ENCODE measurements at places on chromosomes 1 and 21.
A peak's percentile ranks its signal among the peaks of the same experiment; 100 is the strongest.

GRCh38 chr1:176102768-176103350 lies 104.2 kb downstream of the COP1 start:
- DNase-seq, result no peak

DNA sequence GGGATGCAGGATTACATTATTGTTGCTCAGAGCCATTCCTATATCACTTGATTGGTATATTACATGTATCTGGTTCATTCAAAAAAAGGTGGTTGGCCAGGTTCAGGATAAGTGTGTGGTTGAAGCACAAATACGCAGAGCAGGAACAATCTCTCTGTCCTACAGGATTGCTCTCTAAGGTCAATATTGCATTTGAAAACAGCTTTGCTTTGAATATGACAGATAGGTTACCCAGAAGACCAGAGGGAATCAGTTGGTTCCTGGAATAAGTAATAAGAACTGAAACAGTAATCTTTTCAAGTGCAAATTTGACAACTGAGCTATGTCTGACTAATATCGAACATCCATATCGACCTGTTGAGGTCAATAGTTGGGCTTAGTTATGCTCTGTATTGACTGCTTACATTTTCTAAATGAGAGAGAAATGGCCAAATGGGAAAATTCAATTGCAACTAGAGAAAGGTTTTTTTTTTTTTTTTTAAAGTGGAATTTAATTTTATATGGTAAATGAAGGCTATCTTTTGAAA lies 176.8 kb downstream of the ATP6V1G3 start:
- DNase-seq, result no peak

GRCh38 chr21:37006486-37007291 lies at the start of gene RIPPLY3:
Gene RIPPLY3 (plus strand): TSS chr21:37006702. CDS start chr21:37006773, 71 bp downstream.
- no peak for DNase-seq

- peak; percentile 78 for DNase-seq
Measured at GRCh38 chr1:203325418-203326091, 20.2 kb downstream of the BTG2 start.

- DNase-seq, result no peak
Measured at GRCh38 chr1:173017792-173018191, 32.9 kb downstream of the TNFSF18 start.

DNA sequence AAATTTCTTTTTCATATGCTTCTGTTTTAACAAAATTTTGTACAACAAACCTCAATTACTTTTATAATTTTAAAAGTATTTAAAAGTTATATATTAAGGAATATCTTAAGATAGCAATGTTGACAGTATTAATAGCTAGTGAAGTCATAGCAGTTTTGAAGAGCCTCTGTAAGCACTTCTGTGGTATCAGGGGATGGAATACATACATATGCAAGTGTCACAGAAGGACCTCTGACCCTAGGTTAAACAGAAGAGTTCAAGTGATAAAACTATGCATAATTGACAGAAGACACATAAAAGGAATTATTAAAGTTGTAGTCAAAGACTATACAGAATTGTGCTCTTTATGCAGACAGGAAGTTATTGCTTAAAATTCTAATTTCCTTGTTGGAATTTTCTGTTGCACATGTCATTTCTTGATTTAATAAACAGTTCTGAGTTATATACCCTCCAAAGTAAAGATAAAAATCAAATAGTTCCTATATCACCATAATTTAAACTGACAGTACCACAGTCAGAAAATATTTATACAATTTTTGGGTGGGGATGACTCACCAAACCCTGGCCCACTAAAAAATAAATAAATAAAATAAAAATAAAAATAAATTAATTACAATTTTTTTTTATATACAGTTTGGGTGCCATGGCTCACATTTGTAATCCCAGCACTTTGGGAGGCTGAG lies 27.1 kb downstream of the IPP start:
- no peak for DNase-seq

DNA sequence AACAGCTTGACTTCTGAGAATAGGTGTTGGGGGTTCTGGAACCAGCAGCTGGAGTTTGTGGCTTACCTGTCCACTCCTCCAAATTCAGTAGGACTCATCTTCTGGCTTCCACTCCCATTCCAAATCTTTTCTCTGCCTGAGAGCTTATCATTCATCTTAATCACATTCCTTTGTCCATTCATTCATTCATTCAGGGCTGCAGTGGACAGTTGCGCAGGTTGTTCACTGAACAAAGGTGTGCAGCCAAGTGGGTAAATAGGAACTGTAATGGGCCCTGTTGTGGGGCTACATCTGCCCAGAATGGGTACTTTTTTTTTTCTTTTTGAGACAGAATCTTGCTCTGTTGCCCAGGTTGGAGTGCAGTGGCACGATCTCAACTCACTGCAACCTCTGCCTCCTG lies 3.4 kb upstream of the HSPG2 start:
- no peak for DNase-seq

- no peak for DNase-seq
Measured at GRCh38 chr1:67713057-67713846, 28.3 kb downstream of the GADD45A start.

- DNase-seq, result no peak
Measured at GRCh38 chr1:174726167-174726879, 273.4 kb upstream of the CACYBP start.

DNA sequence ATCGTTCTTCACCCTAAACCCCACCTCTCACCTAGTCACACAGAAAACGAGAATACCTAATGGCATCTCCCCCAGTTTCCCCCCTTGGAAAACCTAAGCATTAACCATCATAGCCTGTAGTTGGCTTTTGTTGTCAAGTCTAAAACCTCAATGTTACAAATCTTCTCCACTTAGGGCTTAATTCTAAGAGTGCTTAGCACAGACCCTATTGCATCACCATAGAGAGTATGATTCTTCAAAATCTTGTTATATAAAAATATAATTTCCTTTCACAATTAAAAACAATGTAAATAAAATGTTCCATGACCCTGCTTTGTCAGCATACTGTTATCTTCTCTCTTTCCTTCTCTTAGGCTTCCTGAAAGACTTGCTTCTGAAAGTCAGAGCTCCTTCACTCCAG lies 263.2 kb upstream of the RGS18 start:
- DNase-seq, result no peak

DNA sequence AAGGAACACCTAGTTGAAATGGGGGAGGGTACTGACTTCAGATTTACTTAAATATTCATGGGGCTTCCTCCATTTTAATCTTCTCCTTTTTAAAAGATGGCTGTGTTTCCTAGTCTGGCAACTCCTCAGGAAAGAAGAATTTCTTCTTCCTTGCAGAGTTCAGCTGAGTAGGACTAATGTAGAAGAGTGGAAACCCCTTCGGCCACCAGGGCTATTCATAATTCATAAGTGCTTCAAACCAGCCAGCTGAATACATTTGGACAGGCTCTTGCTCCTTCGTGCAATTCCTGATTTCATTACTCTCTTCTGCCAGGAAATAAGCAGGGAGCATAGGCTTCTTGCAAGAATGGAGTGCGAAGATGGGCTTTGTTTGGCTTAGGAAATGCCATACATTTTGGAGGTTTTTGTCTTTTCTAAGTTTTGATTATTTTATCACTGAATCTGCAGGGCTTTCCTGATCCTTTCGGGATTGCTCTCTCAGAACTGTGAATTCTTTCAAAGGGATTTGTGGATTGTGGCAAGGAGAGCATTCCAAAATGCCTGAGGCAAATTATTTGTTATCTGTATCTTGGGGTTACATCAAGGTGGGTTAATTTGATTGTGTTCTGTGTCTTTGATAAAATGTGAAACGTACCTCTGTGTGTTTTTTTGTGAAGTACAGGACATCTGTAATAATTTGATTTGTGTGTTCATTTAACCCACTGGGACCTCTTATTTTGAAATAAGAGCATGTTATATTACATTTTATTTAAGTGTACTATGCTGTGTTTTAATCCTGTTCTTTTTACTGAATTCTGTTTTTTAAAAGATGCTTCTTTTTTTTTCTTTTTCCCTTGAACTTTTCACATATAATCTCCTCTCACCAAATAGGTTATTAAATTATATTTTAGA lies 179.4 kb upstream of the SGIP1 start:
- no peak for DNase-seq

GRCh38 chr1:184911103-184911745 lies 63.1 kb downstream of the NIBAN1 start:
- DNase-seq, result no peak

DNA sequence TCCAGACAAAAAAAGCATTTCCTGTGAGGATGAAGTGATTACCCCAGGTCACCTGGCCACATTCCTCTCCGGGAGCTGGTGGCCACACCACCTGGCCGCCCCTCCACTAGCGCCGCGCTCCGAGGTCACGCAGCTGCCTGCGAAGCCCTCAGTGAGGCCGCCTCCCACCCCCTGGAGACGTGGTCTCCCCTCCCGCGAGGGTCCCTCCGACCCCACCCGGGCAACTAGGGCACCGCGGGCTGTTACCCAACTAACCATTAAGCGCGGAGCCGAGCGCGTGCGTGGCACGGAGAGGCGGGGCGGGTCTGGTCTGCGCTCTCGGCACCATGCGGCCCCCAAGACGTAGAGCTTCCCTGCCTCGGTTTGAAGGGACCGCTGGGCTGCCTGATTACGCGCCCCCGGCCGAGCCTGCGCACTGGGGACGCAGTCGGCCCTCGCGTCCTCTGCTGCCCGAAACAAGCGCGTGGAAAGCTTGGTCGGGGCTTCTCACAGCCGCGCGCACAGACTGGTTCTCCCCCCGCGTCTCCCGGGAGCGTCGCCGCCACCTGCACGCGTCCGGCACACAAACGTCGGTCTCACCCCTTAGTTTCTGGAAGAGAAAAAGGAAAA lies 106.5 kb downstream of the SLC16A1 start:
- peak; percentile 8 for DNase-seq

- peak; percentile 63 for DNase-seq
Measured at GRCh38 chr21:45365608-45366241, 39.2 kb upstream of the COL18A1 start.

DNA sequence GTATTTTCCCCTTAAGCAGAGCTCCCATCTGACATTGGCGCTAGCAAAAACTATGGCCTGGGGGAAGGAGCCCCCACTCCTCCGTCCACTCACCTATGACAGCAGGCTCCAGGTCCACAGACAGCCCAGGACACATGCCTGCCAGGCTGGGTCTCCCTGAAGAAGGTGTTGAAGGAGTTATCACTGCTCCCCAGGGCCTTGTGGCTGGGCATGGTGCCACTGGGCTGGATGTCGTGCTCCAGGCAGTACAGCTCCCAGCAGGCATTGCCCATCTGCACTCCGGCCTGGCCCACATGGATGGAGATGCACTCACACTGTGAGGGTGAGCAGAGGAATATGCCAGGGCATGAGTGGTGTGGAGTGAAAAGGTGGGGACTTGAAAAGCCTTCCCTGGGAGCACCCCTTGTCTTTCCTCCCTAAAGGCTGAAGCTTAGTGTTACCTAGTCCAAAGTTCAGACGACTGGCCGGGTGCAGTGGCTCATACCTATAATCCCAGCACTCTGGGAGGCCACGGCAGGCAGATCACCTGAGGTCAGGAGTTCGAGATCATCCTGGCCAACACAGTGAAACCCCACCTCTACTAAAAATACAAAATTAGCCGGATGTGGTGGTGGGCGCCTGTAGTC lies 30.0 kb downstream of the RABIF start:
- peak; percentile 17 for DNase-seq

DNA sequence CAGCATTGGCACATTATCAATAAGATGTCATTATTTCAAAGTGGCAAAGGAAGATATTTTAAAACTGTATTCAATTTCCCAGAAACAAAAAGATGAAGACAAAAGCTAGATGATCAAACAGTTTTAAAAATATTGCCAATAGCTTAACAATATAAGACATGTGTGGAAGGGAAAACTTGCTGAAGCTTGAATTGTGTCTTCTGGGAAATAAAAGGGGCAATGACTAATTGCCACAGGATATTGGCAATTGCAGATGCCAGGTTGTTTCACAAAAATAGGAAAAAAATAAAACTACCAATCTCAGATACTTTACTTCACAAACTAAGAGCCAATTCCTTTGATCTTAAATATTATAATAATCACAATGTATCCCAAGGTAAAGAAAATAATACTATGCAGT lies 679.8 kb upstream of the ADAMTS5 start:
- no peak for DNase-seq
